ENCODE measurements at places on chromosomes 5 and 9.
A peak's percentile ranks its signal among the peaks of the same experiment; 100 is the strongest.

DNA sequence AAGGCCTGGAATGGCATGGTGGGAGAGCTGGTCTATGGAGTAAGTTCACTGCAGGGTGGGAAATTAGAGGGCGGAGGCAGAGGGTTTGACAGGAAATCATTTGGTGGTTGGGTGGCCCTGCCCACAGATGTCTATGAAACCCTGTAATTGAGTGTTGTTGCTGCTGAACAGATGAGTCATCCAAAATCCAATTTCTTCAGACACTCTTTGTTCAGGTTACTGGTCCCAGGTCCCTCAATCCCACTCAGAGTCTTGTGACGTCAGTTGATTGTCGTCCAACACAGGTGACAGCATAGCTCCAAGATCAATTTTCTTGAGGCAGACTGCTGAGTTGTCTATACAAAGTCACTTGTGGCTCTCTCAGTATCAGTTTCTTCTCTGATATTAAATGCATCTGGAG is 208.6 kb downstream of the GRIA1 start:
- no peak for DNase-seq

DNA sequence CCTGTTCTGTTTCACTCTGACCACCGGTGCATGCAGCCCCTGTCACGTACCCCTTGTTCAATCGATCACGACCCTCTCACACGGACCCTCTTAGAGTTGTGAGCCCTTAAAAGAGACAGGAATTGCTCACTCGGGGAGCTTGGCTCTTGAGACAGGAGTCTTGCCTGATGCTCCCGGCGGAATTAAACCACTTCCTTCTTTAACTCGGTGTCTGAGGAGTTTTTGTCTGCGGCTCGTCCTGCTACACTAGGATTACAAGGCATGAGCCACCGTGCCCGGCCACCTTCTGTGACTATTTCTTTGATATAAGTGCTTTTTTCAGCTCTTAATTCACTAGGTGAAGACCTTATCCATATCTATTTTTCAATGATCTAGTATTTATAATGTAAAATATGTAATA is 167.5 kb downstream of the TTC39B start:
- no peak for DNase-seq

GRCh38 chr9:88835038-88835466 is 156.2 kb upstream of the S1PR3 start:
- peak; percentile 69 for DNase-seq

- peak; percentile 79 for DNase-seq
These were observed 2.3 kb downstream of the SUSD3 start for GRCh38 chr9:93060746-93061259.

- no peak for DNase-seq
These were observed 66.5 kb downstream of the SEMA5A start for GRCh38 chr5:9479361-9479760.
